Stimulated activated CD4-positive, alpha-beta T cell treated with anti-CD3 and anti-CD28 coated beads, Interleukin-12 subunit alpha, Interleukin-12 subunit beta, amount 100 ng/mL, for 4 hours (primary cell): ENCODE measurements at places on chromosomes 13 and 19.

GRCh38 chr13:102879793-102880499 is 34.1 kb downstream of the ERCC5 start:
- no peak for DNase-seq

- no peak for DNase-seq
Measured at GRCh38 chr13:24066405-24067295, 93.9 kb upstream of the SPATA13 start.

- DNase-seq, result no peak
Measured at GRCh38 chr19:6457958-6458694, 1.5 kb downstream of the SLC25A23 start.

DNA sequence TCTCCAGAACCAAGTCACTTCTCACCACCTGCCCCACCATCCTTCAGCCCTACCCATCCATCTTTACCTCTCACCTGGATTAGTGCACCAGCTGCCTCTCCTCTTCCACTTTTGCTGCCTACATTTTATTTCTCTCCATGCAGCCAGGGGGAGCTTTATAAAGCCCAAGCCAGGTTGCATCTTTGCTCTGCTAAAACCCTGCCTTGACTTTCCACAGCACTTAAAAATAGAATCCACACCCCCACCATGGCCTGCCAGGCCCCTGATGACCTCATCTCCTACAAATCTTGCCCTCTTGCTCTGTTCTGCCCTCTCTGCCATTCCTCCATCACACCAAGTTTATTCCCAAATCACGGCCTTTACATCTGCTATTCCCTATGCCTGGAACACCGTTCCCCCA is 1.8 kb downstream of the HOOK2 start:
- DNase-seq, result no peak

DNA sequence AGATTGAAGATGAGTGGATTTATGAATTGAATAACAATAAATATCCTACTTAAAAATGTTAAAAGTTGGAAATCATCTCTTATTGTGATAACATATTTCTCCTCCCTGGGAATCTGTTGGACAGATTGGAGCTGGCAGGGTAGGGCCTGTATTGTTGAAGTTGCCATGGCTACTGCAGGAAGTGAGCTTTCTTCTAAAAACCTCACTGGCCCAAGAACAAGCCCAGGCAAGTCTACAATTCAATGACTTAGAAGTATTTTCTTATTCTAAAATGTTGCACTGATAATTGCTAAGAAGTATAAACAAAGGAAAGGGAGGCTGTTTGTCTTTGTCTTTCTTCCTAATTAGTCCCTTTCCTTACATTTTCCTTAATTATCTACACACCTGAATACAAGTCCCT is 112.1 kb downstream of the DLEU7 start:
- DNase-seq, result no peak

DNA sequence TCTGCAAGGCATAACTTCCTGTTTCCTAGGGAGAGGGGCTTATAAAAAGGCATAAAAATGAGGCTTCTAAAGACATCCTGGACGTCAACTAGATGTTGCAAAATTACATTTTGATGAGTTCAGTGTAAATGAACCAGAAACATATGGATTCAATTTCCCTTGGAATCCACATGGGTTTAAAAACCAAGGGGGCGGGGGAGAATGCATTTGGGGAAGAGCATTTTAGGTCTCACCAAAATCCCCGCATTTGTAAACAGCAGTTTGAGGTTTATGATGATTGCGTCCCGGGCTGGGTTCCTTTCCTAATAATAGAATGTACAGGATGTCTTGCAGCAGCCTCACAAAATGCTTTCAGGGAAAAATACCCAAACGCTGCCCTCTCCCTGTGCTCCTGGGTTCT is 407.8 kb downstream of the ZNF536 start:
- DNase-seq, result no peak

- no peak for DNase-seq
Measured at GRCh38 chr19:16296713-16297112, 27.9 kb upstream of the KLF2 start.

DNA sequence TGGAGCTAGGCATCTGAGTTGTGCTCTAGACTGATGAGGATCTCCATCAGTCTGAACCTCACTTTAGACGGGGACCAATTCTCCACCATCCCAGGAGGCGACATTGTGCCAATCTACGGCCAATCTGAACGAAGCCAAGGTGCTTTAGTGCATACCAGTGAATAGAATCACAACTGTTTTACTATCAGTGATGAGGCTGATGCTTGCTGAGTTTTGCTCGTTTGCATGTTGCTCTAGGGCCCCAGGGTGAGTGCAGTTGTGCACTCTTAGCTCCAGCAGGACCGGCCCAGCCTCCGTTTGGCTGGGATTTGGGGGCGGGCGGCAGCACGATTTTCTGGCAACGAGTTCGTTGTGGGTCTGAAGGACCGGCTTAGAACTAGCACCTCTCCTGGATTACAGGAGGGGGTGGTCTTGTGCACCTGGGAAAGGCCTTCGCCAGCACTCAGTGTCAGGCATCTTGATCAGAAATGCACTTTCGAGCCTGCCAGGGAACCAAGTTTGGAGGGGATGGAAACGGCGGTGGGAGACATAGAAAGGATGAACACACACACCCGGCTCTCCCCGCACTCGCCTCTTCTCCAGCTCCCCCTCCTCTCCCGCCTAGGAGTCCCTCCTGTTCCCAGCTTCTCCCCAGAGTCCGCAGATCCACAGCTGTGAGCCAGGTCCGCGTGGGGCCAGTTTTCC is 4.4 kb downstream of the GSX1 start:
- DNase-seq, result no peak

- no peak for DNase-seq
Measured at GRCh38 chr13:70502944-70503343, 394.7 kb upstream of the KLHL1 start.

GRCh38 chr19:37654118-37654517 is 1.1 kb downstream of the ZFP30 start:
- DNase-seq, result no peak

DNA sequence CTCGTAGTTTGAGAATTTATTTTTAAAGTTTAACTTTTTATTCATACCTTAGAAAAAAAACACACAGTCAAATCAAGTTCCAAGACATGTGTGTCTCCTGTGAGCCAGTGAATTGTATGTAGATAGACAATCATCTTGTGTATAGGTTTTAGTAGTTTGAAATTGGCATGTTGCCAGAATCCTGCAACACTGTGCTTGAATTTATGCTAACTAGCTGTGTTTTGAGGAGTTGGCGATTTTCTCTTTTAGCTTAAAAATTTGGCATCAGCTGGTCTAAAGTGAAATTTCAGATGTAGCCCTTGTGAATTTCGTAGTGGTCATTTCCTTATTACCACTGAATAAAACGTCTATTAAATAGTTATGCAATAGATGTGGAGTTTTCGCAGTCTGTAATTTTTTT is 213.2 kb downstream of the ATP8A2 start:
- no peak for DNase-seq
